ENCODE measurements at places on chromosomes 3 and 15. TPM values are rescaled to one million over a fixed set of nuclear protein-coding genes. Genes with fewer than 3 reads are reported as not detected.

Gene CLSTN2
- not detected for total RNA-seq

- no peak for DNase-seq
Observed at GRCh38 chr15:68644083-68644904, 65.5 kb downstream of the CORO2B start.

Gene IL16
- 168 TPM for total RNA-seq

Gene DNAJC19
- 28.7 TPM for total RNA-seq

Gene HTR3E
- total RNA-seq: not detected

Gene ZNF197
- total RNA-seq: 3.5 TPM

Gene TRPM1
- total RNA-seq: not detected

DNA sequence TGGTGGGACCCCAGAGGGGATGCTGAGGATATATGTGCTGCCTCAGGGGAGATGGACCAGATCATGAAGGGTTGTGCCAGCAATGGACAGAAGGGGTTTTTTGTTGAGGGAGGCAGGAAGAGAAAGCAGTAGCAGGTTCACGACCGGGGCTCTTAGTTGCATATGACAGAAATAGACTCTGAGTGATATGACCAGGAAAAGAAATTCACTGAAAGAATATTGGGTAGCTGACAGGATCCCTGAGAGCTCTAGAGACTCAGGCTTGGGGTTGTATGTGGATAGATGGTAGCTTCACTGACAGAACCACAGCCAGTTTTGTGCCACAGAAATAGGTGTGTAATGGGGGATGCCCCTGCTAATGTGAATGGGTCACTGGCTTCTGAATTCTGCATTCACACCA is 241.6 kb downstream of the ZNF621 start:
- DNase-seq: no peak

Gene TMCO5A
- total RNA-seq: not detected

- DNase-seq: no peak
Observed at GRCh38 chr3:172192830-172193415, 153.5 kb downstream of the FNDC3B start.

GRCh38 chr3:53593611-53594010 is 99.2 kb downstream of the CACNA1D start:
- no peak for DNase-seq

- no peak for DNase-seq
Observed at GRCh38 chr15:80309769-80310384, 57.9 kb upstream of the CTXND1 start.

DNA sequence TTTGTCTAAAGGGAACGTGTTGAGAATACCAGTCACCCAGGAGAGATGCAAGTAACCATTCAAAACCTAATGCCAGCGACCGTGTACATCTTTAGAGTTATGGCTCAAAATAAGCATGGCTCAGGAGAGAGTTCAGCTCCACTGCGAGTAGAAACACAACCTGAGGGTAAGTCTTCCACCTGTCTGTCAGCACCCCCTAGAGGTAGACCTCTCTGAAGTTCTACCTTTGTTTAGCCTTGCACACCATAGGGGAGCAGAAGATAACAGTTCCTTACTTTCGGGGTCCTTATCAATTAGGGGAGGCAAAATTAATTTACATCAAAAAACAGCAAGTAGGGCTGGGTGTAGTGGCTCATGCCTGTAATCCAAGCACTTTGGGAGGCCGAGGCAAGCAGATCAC is 124.4 kb downstream of the HCN4 start:
- DNase-seq: no peak

DNA sequence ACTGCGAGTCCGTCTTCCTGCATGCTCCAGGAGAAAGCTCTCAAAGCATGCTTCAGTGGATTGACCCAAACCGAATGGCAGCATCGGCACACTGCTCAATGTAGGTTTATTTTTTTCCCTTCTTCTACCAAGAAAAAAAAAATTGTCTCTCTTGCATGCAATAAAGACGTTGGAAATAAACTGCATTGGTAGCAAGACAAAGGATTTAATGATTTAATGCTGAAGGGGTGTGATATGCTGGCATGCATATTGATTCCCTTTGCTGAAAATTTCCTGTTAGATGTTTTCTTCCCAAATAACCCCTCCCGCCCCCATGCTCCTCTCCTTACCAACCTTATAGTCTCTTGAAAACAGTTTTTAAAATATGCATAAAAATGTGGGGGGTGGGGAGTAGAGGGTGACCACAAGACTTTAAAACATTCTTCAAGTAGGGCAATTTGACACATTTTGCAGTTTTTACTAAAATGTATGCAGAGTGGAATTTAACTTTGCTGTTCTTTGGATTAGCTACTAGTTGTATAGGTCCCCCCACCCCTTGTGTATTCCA is 799 bp downstream of the RARB start:
- DNase-seq: no peak

DNA sequence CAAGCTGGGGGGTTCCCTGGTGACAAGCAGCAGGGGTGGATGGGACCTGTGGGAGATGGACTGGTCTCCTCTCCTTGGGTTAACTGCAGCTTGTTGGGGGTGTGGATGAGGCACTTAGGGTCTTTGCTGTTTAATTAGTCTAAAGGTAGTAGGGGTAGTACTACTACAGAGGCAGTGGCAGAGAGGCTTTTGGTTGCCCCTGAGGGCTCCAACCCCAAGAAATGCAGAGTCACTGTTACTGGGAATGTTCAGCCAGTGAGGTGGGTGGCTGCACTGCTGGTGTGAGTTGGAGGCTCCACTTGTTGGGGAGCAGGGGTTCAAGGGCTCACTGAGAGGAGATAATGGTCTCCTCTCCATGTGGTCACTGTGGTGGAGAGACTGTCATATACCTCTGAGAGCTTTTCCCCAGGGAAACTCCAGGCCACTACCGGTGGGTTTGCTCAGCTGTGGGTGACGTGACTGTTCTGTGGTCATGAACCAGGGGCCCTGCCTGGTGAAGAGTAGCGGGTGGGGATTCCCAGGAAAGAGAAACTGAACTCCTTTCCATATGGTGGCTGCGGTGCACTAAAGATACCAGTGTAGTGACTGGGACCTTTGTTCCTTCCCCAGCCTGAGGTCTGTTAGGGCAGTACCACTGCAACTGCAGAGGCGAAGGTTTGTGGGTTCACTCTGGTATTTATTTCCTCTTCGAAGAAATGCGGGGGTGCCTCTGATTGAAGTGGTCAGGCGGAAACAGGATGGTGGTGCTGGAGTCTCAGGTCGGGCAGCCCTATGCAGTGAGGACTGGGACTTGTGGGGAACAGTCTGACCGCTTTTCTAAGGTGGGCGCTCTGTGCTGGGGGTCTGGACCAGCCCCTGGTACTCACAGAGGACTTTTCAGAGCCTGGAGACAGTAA is 68.9 kb upstream of the TNFSF10 start:
- peak; percentile 18 for DNase-seq

DNA sequence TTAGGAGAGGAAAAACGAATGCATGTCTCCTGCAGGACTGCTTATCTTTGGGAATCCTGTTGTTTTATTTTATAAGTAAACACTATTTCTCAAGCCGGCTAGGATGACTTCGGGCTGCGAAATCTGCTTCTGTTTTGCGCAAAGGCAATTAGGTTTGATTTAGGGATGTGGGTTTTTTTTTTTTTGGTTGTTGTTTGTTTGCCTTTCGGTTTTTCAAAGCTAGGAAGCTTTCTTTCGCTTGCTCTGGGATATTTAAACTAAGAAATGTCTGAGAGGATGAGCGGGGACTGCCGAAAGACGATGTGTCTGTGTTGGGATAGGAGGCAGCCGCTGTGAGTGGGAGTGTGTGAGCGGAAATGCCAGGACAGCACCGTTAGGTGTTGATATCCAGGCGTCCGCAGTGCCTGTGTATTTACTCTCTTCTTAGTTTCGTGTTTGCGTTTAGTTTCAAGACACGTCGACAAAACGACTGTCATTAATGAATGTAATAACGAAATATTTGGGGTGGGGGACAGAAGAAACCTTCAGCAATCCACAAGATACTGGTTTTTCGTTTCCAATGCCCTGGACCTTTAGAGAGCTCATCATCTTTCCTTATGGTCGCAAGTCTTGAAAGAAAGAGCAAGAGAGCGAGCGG is 604 bp downstream of the ISL2 start:
- no peak for DNase-seq

Gene RGMA
- total RNA-seq: not detected

GRCh38 chr3:197186887-197187588 is 111.4 kb downstream of the DLG1 start:
- no peak for DNase-seq

- no peak for DNase-seq
Observed at GRCh38 chr3:144852999-144853398, 881.4 kb downstream of the DIPK2A start.

GRCh38 chr15:82543160-82543559 is 2.9 kb upstream of the RPS17 start:
- no peak for DNase-seq

Gene HRG
- not detected for total RNA-seq

Gene SH3GL3
- not detected for total RNA-seq

DNA sequence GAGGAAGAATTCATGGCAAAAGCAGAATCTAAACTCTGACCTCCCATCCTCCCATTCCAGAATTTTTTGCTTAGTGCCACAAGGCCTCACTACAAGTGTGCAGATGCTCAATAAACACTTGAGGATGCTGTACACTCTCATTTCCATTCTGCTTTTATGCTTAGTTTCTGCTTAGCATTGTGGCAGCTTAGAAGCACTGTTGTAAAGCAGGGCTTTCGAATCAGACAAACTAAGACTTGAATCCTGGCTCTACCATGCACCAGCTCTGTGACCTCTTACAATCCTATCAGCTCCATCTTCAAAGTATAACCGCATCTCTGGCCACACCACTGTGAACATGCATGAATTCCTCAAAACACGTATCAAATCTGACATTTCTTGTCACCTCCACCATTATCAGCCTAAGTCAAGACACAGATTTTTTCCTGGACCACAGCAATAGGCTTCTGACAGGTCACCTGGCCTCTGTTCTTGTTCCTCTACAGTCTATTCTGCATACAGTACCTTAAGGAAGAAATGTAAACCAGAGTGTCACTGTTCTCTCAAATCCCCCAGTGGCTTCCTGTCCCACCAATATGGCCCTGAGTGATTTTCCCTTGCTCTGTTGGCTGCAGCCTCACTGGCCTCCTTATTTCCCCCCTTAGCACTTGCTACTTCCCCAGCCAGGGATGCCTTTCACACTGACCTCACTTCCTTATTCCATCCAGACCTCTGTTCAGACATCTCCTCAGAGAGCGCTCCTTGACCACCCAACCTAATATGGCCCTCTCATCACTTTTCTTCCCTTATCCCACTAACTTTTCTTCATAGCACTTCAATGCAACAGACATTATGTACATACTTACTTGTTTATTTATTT is 8.1 kb upstream of the PHC3 start:
- DNase-seq: no peak

DNA sequence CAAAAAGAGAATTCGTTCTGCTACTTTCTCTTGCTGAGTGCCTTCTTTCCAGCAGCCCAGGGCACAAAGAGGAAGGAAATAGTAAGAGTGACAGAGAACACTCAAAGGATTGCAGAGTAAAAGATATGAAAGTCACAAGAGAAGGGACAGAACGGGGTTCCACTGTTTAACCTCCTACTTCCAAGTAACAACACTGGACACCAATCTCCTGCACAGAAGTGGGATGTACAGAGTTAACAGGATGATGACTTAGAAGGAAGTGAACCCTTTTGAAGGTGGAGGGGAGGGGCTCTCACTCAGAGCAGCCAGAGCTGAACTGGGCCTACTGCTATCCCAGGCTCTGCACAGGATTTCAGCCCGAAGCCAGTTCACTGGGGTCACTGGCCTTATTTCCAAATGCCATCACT is 130.1 kb upstream of the PRICKLE2 start:
- DNase-seq: no peak

DNA sequence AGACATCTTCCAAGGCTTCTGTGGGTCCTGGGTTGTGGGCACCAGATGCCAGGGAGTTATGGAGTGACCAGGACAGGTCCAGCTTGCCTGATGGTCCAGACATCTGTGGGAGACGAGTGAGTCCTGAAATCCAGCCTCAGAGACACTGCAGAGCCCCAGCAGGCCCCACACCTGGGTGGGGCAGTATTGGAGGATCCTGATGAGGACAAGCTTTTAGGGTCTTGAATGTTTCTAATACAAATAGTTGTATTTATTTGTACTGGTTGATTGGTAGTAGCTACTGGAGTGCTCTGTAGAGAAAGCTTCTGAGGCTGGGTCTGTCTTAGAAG is 67.5 kb upstream of the PRR23C start:
- DNase-seq: no peak

- no peak for DNase-seq
Observed at GRCh38 chr3:66469220-66469640, 31.6 kb downstream of the LRIG1 start.

GRCh38 chr15:64232400-64232799 is 69.6 kb upstream of the PPIB start:
- no peak for DNase-seq

- no peak for DNase-seq
Observed at GRCh38 chr3:138360869-138361525, 12.6 kb downstream of the MRAS start.

Gene DVL3
- total RNA-seq: 31.7 TPM

Gene MAP6D1
- 1.6 TPM for total RNA-seq

DNA sequence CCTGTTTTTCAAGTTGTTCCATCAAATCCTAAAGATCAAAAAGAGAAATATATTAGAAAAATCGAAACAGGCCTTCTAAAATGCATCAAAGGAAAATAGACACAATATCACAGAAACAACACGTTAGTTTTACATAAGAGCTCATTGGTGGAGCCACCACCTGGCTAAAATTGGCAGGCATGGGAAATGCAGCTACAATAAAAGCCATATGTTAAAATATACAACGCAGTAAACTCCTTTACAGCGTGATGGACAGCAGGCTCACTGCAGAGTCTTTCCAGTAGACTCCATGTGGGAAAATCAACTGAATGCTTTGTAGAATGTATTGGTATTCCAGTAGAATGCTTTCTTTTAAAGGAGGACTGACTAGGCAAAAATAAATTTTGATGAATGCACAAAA is 40.9 kb upstream of the MYO5C start:
- DNase-seq: no peak

Gene USP50
- 0.41 TPM for total RNA-seq

Gene FBXW12
- not detected for total RNA-seq

Gene APBA2
- total RNA-seq: 123 TPM

DNA sequence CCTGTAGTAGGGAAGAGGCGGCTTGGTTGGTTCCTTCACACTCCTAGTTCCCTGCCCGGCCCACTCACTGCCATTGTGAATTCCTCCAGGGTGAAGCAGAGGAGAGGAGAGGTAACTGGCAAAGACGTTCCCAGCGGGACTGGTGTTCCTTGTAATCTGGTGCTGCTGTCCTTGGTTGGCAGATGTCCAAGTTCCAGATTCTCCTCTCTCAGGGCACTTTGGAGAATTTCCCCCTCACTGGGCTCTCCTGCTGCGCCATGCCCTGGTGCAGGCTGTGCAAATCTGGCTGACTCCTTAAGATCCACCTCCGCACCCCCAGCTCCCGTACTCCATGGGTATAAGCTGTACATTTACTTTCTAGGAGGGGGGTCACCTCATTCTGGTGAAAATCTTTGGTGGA is 37.3 kb downstream of the THSD4 start:
- no peak for DNase-seq

GRCh38 chr15:83276661-83277060 is 7.8 kb downstream of the BNC1 start:
- no peak for DNase-seq

Measured in CD4-positive, alpha-beta T cell (primary cell).